ENCODE measurements at places on chromosomes 11 and 22.

DNA sequence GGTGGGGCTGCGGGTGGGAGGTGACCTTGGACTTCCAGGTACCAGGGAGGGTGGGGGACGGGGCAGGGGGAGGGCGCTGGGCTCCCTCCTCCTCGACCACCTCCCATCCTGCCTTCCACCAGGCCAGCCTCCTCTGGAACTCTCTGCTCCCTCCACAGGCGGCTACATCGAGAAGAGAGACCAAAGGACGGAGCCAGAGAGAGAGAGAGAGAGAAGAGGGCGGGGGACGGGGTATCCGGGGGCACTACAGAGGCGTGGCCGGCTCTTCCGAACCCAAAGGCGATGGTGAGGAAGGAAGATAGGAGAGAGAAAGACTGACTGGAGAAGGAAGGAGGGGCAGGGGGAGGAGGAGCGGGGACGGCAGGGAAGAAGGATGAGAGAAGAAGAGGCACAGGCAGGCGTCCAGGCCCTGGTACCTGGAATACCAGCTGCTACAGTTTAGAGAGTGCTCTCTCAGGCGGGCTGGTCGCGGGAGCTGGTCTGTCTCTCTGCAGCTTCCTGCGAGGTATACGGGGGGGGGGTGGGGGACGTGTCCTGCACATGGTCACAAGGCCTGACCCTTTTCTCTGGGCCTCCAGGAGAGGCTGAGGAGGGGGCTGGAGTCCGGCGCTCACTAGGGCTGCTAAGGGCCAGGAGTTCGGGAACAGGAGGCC, 38.0 kb downstream of the IGSF9B start:
- no peak for DNase-seq

DNA sequence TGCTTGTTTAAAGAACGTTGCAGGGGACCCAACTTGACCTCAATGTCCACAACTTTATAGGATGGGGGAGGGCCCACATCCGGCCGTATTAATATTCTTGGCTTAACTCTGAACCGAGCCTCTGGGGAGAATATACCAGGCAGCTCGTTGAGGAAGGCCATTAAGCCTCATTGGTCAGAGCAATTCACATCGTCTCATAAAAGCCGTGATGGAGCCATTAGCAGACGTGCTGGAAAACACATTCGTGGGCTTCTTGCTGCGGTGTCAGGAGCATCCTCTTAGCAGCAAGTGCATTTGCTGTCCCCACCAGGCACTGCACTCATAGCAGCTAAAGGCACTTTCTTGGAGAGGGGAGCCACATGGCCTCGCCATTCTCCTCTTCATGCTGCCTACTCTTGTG, 14.9 kb downstream of the DSCAML1 start:
- DNase-seq: no peak

GRCh38 chr11:76639621-76640020, 30.9 kb downstream of the LRRC32 start:
- DNase-seq: peak; percentile 14

- DNase-seq: no peak
These were observed 2.2 kb downstream of the OR51E2 start for GRCh38 chr11:4695442-4695841.

- peak; percentile 61 for DNase-seq
These were observed 12.3 kb downstream of the STARD10 start for GRCh38 chr11:72781313-72782080.

- DNase-seq: no peak
These were observed 65.8 kb downstream of the SLC22A12 start for GRCh38 chr11:64656862-64657261.

- peak; percentile 44 for DNase-seq
These were observed 31.7 kb downstream of the TPCN2 start for GRCh38 chr11:69080257-69080995.

DNA sequence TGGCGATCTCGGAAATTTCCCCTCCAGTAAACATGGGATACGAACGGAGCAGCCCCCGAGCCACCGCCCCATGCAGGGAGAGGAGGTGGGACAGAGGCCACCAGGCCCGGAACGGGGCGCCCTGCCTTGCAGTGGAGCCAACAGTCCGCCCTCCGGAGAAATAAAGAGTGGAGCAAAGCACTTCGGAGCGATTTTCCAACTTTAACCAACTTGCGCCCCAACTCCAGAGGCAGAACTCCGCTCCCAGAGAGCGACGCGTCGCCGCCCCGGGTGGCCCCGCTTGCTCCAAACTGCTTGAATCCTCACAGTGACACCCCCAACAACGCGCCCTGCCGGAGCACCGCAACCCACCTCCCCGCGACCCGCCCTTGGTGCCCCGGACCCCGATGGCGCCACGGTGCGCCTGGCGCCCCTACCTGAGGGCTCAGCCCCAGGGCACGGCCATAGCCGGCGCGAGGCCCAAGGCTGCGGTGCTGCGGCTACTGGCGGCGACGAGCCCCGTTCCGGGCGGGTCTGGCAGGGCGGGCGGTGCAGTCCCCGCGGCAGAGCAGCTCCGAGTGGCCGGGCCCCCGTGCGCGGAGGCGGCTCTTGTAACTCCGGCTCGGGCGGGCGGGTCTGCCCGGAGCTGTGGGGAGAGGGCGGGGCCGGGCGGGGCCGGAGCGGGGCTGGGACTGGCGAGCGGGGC, at the start of gene AHNAK:
AHNAK (minus strand) TSS at position 563 of the 685 bp plus-strand sequence. CDS start 10,708 bp downstream, outside the sequence.
- peak; percentile 78 for DNase-seq

DNA sequence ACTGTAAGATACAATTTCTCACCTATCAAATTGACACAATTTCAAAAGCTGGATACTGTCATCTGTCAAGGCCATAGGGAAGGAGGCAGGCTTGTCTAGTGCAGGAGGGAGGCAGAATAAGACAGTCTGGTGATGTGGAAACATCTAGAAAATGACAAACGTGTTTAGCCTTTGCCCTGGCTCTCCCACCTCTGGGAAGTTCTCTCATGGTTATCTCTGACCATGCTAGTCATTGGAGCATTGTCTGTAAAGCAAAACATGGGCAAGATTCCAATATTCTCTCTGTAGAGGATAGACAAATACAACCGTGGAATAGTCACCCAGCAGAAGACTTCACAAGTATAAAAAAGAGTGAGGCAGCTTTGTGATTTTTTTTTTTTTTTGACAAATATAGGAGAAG, 9.1 kb upstream of the SERHL2 start:
- DNase-seq: no peak

DNA sequence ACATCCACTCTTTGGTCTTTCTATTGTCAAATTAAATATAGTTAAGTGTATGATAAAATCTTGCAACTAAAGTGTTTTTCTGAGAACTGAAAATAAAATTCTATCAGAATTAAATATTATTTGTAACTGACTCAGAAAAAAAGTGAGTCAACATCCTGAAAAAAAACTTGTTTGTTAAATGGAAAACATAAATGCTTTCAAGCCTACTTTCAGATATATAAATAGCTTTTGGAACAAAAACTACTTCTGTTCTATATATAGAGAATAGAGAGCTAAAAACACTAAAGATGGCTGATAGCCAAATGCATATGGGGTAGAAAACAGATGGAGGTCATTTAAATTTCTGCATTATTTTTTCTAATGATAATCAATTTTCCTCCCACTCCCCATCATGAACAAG, 61.8 kb downstream of the PIK3C2A start:
- no peak for DNase-seq

- no peak for DNase-seq
These were observed 101.5 kb downstream of the TRAF6 start for GRCh38 chr11:36408498-36409136.

DNA sequence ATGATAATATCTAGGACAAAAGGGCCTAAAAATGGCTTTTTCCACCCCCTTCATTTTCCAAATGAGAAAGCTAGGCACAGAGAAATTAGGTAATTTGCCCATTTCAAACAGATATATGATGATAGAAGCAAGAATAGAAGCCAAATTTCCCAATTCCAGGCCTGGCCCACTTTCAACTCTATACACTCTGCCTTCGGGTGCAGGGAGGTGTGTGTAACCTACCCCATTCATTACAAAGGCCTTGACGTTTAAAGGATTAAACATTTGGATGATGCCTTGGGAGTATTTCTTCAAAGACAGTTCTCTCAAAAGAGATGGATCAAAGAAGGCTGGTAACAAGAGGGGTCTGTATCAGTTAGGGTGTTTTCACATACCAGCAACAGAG, 134.1 kb downstream of the CCDC34 start:
- no peak for DNase-seq

DNA sequence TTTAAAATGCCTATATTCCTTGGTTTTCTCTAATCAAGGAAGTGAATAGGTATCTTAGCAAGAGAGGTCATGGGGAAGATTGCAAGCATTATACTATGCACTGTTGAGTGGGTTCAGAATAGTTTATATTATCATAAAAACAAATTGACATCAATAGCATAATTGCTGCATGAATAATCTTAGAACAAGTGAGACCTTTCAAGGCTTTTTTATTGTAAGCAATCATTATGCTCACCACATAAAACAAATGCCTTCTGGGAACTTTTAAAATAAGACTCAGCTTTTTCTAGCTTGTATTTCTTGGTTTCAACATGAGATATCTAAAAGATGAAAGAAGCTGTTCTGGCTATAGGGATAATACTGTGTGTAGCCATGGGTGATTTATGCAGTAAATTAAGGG, 135.6 kb upstream of the ZC3H12C start:
- no peak for DNase-seq

DNA sequence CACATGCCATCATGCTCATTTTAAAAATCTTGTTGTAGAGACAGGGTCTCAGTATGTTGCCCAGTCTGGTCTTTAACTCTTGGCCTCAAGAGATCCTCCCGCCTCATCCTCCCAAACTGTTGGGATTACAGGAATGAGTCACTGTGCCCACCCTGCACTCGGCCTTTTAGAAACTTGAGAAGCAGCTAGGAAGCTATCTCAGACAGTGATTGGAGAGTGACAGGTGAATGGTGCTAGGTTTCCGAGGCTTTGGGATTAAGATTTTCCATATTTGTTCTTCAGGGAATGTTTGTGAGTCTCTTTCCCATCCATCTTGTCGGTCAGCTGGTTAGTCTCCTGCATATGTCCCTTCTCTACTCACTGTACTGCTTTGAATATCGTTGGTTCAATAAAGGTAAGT, 10.5 kb downstream of the EI24 start:
- no peak for DNase-seq

DNA sequence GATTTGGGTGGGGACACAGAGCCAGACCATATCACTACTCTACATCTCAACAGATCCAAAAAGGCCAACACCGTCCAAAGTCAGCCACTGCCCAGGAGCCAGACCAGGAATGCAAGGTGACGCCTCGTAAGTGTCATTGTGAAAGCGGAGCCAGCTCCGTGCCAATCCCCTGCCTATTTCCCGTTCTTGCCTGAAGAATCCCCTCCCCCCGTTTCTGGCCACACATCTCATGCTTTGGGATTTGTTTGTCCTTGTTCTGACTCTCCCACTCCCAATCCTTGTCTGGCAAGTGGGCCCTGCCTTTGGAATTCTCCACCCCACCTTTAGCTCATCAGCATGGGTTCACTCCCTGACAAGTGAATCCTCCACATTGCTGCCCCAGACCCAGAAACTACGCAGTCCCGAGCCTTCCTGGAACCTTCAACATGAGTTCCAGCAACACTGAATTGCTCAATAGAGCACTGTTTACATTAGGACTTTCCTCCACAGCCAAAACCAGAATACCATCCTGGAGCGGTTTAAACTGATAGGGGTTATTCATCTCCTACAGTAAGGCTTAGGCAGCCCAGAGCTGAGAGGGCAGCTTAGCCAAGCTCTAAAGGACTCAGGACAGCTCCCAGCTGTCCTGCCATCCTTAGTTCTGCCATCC, 6.0 kb upstream of the SLC35C1 start:
- no peak for DNase-seq

DNA sequence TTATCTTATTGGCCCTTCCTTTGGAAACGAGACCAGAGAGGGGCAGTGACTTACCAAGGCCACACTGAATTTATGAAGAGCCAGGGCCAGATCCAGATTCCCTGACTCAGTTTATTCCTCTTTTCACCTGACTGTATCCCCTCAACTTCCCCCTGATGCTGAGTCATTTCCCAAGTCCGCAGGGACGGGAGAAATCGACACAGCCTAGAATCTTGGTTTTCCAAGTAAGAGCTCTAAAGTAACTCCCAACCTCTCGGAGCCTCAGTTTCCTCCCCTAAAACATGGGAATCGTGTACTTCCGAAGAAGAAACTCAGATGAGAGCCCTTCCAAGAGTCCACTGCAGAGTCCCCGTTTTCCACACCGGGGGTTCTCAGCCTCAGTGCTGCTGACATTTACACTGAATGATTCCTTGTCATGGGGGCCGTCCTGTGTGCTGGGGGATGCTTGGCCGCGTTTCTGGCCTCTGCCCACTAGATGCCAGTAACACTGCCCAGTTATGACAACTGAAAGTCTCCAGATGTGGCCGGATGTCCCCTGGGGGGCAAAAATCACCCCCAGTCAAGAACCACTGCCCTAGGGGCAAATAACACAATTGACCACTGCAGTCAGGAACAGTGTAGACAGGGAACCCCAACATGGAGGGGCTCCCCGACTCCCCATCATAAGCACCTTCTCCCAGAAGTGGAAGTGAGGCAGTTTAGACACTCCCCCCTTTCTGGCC, 11.2 kb downstream of the MPST start:
- no peak for DNase-seq
